ENCODE measurements at places on chromosomes 5 and 9. TPM values are rescaled to one million over a fixed set of nuclear protein-coding genes. Genes with fewer than 3 reads are reported as not detected.
A peak's percentile ranks its signal among the peaks of the same experiment; 100 is the strongest.

DNA sequence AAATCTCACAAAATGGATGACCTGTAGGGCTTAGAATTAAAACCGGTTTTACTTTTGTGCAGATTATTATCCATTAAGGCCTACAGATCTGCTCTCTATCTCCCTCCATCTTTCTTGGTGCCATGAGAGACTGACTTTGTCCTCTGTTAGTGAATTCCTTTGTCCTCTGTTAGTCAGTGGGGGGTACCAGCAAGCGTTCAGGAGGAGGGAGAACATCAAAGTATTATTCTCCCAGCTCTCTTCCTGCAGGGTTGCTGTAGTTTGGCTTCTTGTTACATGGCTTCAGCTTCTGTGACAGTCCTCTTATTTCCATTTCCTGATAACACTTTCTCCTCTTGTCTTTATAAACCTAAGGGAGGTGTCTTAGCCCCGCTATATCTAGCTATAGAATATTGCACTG, 850.5 kb upstream of the SEMA6A start:
- DNase-seq: no peak

- peak; percentile 67 for DNase-seq
These were observed 394.9 kb downstream of the GADD45G start for GRCh38 chr9:89999534-90000370.

GRCh38 chr5:73126381-73126780, 6.0 kb downstream of the TMEM171 start:
- no peak for DNase-seq

- DNase-seq: peak; percentile 72
These were observed at the start of gene ANKRD33B for GRCh38 chr5:10563945-10564837. Gene ANKRD33B (plus strand): TSS chr5:10564070. CDS start chr5:10564468, 398 bp downstream.

- DNase-seq: no peak
These were observed 69.9 kb downstream of the STK10 start for GRCh38 chr5:172117977-172118701.

- DNase-seq: no peak
These were observed 220.2 kb upstream of the CLINT1 start for GRCh38 chr5:158079097-158079496.

- no peak for DNase-seq
These were observed 15.0 kb downstream of the PSMB7 start for GRCh38 chr9:124399968-124400940.

DNA sequence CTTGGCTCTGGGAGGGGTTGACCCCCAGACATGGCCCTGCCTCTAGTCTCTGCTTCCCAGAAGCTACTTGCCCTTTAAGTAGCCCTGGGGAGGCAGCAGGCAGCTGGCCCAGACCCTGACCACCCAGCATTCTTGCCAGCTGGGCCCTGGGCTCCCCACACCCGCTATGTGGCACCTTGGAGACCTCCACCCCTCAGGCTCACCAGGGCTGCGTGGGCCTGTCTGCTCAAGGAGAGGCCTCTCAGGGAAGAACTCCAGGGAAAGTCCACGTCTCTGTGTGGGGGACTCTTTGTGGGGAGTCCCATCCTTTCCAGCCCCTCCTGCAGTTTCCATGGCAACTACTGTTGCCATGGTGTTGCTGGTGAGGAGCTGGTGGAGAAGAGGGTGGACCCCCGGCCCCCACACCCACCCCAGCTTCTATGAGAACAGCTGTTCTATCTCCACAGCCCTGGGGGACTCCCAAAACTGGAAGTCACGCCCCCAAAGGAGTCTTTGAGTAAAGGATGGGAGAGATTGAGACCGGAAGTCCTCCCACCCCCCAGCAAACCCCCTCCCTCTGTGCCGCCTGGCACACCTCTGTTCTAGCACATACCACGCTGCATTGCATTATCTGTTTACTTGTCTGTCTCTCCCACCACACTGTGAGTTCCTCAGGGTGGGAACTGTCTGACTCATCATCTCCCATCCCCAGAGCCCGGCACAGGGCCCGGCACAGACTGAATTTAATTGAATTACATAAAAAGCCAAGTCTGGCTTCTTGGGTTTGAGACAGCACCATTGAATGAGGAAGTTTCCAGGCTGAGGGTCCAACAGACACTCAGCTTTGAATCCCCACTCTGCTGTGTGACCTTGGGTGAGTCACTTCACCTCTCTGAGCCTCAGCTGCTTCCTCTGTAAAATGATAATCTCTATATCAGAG, 12.6 kb downstream of the DNM1 start:
- DNase-seq: no peak

The PDCD1LG2 gene
- polyA plus RNA-seq: 0.10 TPM

The HNRNPH1 gene
- 45.7 TPM for polyA plus RNA-seq

Measured in immature natural killer cell (primary cell).